ENCODE measurements at places on chromosomes 7 and 10.

GRCh38 chr10:79374312-79375191, 27.3 kb downstream of the PPIF start:
- no peak for DNase-seq

GRCh38 chr7:141754939-141755338, 9.0 kb upstream of the TAS2R3 start:
- no peak for DNase-seq

DNA sequence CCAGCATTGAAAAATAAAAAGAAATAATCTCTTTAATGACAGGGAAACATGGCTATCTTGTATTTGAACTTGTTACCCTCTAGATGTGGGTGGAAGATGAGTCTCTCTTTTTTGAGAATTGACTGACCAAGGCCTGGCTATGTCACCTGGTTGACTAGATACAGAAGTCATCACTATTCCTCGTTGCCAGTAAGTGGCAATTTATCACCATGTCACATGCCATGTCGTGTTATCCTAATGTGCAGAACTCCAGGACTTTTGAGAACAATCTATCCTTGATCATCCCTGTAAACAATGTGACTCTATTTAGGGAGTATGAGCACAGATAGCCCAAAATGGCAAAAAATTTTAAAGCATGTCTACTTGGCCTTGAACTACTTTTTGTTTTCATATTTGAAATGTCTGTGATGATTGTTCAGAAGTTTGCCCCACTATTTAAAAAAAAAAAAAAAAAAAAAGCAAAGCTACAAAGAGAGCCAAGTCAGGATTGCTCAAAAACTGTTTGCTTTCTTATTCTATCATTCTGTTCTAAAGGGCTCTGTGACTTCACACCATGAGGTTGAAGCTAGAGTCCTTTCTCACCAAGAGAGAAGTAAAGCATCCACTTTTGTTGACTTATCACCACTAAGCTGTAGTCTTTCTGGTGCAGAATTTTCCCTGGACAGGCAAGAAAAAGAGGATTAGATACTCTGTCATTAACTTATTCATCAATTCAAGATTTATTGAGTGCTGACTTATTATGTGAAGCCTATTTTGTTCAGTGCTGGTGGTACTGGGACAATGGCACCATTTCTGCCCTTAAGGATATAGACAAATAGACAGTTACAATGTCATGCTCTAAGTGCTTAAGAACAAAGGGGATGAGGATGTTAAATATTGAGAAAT, 10.4 kb upstream of the WIPF3 start:
- DNase-seq: no peak

DNA sequence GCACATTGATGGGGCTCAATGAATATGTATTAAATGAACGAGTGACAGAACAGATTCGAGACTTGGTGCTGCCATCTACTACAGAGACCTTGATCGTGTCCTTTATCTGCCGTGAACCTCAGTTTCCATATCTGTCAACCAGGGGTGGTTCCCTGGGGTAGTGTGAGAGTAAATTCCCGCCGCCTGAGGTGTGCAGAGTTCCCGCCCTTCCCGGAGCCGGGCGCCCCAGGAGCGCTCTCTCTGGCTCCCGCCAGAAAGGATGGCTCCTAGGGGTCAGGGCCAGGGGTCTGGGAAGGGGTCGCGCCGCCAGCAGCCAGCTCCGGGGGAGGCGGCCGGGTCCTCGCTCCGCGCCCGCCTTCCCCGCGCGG, 333 bp upstream of the PLCE1 start:
- DNase-seq: no peak

DNA sequence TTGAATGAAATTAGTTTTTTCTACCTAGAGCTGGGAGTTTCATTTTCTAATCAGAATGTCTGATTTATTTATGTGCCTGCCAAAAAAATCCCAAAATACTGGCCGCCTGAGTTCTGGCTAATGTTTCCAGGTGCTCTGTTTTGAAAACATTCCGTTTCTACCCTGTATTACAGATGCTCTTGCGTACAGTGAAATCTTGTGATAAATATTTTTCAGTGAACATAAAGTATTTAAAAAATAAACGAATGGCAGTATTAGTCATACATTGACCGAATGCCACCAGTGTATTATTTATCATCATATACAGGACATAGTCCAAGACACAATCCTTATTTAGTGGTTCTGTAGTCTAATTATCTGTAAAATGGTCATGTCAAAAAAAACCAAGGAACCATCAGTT, 102.8 kb downstream of the KAT6B start:
- DNase-seq: no peak

GRCh38 chr10:93123766-93124165, 50.1 kb downstream of the CYP26A1 start:
- DNase-seq: no peak

- no peak for DNase-seq
These were observed 60.7 kb downstream of the CD36 start for GRCh38 chr7:80699045-80699638.

DNA sequence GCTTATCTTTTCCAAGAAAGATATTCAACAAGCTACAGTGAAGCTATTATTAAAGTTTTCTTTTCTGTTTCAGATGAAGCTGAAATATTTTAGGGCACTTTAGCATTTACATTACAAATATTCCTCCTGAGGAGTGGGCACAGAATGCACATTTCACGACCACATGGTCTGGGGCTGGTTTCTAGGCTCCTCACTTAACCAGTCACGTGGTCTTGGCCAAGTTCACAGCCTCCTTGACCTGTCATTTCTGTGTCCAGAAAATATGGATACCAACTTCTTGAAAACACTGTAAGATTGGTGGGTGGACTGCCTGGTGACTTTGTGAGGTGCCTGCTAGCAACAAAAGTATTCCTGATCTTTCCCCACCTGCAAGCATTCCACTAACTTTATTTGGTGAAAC, 70.9 kb downstream of the FAM171A1 start:
- DNase-seq: no peak

- no peak for DNase-seq
These were observed 35.0 kb downstream of the PIK3AP1 start for GRCh38 chr10:96685306-96685705.

DNA sequence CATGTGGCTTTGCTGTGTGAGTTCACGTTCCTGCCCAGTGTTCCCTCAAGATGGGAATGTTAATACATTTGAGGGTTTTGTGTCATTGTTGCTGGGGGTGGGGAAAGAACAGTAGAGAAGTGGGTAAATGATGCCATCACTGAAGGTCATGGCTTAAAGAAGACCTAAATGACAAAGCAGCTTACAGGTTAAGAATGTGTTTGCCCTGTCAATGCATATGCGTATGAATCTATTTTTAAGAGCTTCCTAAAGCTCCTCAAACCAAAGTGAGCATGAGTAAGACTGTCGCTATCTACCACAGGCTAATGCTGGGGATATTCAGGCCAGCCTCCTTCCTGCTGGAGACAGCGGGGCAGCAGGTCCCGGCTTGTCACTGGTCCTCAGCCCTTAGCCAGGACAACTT, 162.9 kb downstream of the CREB5 start:
- DNase-seq: peak; percentile 44

- peak; percentile 49 for DNase-seq
These were observed 28.7 kb upstream of the NAMPT start for GRCh38 chr7:106313456-106313901.

DNA sequence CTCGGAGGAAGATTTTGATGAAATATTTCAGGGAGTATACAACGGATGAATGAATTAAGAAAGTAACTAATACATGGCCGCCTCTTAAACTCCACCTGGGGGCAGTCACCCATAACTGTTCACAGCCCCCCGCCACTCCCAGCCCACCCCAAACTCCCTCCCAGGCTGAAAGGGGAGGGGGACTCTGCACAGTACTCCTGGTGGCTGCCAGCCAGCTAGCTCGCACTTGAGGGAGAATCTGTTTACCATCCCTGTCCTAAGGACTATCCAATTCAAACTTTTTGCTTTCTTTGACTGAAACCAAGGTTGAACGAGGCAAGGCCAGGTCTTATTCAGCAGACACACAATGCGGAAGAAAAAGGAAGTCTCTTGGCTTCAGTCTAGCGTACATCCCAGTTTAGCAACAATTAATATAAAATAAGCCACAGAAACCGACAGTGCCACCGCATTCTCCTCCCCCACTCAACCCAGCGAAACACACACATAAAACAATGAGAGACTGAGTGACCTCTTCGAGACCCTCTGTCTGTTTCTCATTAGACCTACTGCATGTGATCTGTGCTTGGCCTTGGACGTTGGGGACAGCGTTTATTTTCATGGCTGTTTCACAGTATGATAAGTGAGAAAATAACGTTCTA, 219.5 kb downstream of the GLI3 start:
- DNase-seq: no peak

DNA sequence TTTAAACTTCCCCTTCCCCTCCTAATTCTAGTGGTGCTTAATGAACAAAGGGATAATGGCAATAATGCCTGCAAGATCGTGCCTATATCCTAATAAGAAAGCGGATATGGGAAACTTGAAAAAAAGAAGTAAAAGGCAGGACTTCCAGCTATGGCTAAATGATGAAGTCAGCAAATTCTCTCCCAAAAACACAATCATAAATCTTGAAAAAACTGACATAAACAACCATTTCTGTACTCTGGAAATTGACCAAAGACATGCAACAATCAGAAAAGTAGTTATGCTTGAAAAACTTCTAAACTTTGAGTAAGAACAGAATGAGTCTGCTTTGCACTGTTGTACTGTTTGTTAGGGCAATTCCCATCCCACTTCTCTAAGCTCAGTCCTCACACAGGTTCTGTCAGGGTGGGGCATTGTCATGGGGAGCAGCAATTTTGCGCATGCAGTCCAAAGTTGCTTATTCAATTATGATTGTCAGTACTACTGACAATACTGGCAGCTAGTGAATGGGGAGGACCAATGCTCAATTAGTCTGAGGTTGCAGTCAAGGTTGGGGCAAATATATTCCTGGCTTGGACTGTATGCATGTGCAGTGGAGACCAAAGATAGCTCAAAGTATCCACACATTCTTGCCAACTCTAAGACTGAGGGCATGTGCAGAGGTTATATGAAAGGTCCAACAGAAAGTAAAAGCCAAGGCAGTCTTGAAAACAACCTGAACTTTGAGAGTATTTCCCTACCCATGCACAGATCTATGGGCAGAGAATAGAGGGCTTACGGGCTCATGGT, 34.1 kb upstream of the ARHGAP22 start:
- no peak for DNase-seq

GRCh38 chr10:29120216-29120615, 168.7 kb upstream of the LYZL1 start:
- DNase-seq: no peak

Data from HS-5 (cell line).